ENCODE measurements at places on chromosomes 7 and 10.

- DNase-seq: no peak
Observed at GRCh38 chr7:110800984-110801383, 289.9 kb upstream of the LRRN3 start.

GRCh38 chr7:4168541-4168940 lies 513.6 kb upstream of the FOXK1 start:
- DNase-seq: no peak

DNA sequence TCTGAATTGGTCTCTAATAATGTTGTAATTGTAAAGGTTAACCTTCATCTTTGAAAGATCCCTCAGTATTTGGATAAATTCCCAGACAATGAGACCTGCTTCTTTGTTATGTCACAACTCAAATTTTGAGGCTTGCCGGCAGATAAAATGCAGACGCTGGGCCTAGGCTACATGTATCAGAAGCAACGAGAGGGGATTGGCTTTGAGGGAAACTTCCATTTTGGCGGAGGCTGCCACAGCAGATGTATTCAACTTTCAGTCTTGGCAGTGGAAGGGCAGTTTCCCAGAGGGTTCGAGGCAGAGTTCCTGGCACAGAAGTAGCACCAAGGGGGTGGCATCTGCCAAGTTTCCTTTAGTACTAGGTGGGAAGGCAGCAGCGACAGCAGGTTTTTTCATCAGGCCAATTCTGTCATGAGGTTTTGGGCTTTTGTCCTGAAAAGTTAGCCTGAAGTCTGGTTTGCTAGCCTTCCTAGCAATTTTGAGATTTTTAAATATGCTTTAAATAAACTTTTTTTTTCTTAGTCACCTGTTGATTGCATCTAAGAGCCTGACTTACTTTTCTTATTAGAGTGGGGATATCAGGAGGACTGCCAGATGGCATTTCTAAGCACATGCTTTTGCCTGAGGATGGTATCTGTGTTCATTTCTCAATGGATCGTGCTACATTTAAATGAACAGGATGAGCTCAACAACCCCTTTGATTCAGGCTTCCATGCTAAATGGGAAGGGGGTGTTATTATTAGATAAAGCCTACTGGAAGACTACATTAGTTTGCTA lies 89.5 kb upstream of the FAM3C start:
- DNase-seq: no peak

DNA sequence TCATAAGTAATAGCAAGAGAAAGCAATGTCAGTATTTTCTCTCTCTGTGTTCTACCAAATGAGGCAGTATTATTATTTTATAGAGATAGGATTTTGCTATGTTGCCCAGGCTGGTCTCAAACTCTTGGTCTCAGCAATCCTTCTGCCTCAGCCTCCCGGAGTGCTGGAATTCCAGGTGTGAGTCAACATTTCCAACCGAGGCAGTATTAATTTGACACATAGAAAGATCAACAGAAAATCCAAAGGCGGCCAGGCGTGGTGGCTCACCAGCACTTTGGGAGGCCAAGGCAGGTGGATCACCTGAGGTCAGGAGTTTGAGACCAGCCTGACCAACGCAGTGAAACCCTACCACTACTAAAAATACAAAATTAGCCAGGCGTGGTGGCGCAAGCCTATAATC lies 71.8 kb downstream of the SMURF1 start:
- no peak for DNase-seq

DNA sequence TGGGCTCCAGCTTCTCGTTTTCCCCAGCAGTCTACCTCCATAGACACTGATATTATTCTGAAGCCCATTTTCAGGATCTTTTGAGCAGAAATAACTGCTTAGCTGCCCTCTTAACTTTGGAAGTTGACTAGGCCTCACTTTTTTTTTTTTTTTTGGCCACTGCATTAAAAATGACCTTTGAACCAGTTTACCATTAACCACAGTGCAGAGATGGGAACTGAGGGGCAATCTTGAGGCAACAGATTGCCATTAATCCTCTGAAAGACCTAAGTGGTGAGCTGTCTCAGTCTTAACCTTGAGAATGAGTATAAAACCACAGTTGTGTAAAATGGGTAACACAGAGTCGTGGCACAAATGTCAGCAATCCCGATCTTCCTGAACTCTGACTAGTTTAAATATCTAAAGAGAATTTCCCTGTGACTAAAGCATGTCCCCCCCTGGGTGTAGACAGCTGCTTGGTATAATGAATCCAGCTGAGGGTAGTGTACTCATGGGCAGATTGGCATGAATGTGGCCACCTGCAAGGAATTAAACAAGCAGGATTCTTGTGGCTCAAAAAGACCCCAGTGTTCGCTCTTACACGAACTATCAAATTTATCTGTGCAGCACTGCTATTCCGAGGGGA lies 46.1 kb upstream of the FMC1 start:
- DNase-seq: no peak

- DNase-seq: no peak
Observed at GRCh38 chr10:17872191-17873091, 63.3 kb downstream of the MRC1 start.

GRCh38 chr7:85564861-85565260 lies 378.0 kb upstream of the SEMA3D start:
- DNase-seq: no peak

- DNase-seq: no peak
Observed at GRCh38 chr7:87146740-87147386, 5.4 kb upstream of the DMTF1 start.

Data from stimulated activated naive CD4-positive, alpha-beta T cell treated with Interleukin-2 at 50 U/mL for 16 hours (primary cell).